ENCODE measurements at places on chromosomes 7 and 10.

DNA sequence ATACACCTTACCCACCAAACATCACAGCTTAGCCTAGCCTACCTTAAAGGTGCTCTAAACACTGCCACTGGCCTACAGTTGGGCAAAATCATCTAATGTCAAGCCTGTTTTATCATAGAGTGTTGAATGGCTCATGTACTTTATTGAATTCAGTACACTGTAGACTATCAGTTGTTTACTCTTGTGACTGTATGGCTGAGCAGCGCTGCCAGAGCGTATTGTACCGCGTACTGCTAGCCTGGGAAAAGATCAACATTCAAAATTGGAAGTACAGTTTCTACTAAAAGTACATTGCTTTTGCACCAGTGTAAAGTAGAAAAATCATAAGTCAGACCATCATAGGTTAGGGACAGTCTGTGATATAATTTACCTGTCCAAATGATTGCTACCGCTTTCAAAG, 226.8 kb downstream of the PRPF18 start:
- DNase-seq, result no peak

DNA sequence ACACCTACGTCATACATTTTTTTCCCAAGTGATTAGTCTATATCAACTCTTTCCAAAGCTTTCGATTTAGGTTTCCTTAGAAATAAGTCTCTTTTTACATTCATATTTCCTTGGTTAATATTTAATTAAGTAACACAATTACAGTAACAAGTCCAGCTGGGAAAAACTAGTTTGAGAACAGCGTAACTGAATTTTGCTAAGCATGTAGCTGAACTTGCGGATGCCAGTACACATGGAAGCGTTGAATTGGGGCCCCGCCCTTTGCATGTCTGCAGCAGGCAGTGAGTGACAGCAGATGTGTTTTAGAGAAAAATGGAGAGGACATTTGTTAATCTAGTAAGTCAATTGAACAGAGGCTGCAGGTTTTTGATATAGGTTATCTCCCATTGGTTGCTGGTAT, 72.5 kb downstream of the TAF3 start:
- DNase-seq, result no peak

GRCh38 chr7:114715907-114716306, 206.0 kb upstream of the MDFIC start:
- DNase-seq, result no peak

- DNase-seq, result no peak
These were observed 84.3 kb downstream of the PRKAG2 start for GRCh38 chr7:151792636-151793035.

GRCh38 chr10:103931603-103932002, 13.6 kb upstream of the STN1 start:
- no peak for DNase-seq

- DNase-seq, result no peak
These were observed 254.2 kb upstream of the C7orf33 start for GRCh38 chr7:148336411-148336810.

- DNase-seq, result no peak
These were observed 9.5 kb downstream of the GPR146 start for GRCh38 chr7:1053816-1054370.

DNA sequence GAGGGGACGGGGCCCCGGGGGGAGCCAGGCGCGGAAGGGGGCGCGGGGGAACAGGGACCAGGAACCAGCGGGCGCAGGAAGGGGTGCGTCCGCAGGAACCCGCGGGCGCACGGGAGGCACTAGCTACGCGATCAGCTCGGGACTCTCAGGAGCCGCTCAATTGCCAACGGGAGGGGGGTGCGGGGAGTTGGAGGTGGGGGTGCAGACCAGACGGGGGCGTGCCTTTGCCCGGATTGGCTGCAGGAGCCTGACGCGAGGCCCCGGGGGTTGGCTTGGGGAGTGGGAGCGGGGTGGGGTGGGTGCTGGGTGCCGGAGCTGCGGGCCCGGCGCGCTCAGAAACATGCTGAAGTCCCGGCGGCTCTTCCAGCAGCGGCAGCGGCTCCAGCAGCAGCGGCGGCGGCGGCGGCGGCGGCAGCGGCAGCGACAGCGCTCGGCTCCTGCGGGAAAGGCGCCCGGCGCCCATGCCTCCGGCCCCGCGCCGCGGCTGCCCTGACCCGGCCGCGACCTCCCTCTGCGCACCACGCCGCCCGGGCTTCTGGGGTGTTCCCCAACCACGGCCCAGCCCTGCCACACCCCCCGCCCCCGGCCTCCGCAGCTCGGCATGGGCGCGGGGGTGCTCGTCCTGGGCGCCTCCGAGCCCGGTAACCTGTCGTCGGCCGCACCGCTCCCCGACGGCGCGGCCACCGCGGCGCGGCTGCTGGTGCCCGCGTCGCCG, at the start of gene ADRB1:
ADRB1 (plus strand) TSS at position 335 of the 715 bp plus-strand sequence; CDS start at position 602, 267 bp downstream.
- DNase-seq, result peak; percentile 39

GRCh38 chr7:108322046-108322445, 134.2 kb downstream of the NRCAM start:
- no peak for DNase-seq

GRCh38 chr10:55024713-55025112, 223.7 kb upstream of the PCDH15 start:
- no peak for DNase-seq

- no peak for DNase-seq
These were observed 1012.4 kb upstream of the C7orf33 start for GRCh38 chr7:147578196-147578595.

DNA sequence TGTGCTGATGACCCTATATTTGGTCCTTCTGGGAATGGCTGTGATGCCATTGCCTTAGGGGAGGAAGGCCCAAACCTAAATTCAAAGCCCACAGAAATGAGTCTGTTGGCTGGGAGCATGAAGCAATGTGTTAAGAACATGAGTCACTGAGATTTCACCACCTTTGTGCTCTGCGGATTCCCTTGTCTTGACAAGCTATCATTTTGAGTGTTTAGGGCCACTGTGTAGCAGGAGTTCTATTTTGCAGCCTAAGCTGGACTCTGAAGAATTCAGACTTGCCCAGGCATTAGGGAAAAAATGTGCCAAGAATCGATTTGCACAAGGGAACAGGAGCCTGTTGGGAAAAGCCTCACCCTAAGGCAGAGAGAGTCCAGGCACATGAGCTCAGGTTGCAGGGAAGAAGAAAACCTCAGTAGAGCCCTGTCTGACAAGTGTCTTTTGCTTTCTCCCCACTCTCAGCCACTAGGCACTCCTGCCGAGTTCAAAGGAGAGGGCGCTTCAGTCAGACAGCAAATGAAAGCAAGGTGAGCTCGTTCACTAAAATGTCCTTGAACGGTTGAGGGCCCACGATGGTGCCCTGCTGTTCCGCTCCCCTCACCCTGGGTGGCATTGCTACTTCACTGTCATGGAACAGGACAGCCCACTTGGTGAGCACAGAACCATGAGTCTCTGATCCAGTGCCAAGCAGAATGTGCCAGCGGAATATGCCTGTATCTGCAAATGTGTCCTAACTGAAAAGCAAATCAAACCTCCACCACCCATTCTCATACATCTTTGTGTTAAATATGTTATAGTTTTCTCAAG, 93.6 kb downstream of the PRLHR start:
- no peak for DNase-seq

DNA sequence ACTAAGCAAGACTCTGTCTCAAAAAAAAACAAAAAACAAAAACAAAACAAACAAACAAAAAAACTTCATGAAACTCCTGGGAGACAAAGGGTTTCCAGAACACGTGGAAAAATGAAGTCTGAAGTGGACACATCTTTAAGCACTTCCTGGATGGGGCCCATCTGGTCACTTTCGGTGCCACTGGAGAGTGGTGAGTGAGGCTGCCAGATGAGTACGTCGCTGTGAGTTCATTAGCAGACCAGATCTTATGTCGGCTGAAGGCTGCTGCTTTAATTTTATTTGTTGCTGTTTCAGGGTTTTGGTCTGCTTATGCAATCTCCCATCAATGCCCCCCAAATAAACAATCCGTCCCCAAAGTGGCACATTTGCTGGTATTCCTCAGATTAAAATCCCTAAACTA, 64.4 kb downstream of the NPTX2 start:
- no peak for DNase-seq

DNA sequence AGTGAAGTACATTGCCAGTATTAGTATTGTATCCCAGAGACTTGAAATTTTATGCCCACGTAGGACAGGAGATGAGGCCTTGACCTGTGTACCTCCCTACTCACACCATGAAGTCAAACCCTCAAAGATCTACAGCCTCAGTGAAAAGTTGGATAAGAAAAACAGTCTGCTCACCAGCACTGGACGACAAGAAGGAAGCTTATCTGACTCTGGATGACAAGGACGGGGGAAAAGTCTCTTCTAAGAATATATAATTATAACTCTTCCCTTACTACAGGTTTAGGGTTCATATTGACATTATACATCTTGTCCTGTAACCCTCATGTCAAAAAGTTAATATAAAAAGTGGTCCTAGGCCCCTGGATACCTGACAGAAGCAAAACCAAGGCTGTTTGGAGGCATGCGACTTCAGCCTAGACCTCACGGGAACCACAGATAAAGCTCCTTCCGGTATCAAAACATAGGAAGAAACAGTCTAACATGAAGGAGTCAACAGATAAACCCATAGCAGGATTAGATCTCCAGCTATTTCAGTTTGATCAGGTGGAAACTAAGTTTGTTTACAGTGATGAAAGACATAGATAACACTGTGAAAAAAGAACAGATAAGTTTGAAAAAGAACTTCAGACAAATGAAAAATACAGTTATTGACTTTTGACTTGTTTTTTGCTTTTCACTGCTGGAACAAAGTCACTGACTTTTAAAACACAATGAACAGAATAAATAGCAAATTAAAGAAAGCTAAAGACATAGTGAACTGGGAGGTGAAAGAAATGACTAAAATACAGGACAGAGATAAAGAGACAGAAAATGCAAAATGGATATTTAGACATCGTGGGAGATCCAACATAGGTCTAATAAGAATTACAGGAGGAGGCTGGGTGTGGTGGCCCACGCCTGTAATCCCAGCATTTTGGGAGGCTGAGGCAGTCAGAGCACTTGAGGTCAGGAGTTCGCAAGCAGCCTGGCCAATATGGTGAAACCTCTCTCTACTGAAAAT, 145.9 kb downstream of the PHTF2 start:
- no peak for DNase-seq

- DNase-seq, result no peak
These were observed 509.5 kb downstream of the PLXNA4 start for GRCh38 chr7:132066761-132067171.

DNA sequence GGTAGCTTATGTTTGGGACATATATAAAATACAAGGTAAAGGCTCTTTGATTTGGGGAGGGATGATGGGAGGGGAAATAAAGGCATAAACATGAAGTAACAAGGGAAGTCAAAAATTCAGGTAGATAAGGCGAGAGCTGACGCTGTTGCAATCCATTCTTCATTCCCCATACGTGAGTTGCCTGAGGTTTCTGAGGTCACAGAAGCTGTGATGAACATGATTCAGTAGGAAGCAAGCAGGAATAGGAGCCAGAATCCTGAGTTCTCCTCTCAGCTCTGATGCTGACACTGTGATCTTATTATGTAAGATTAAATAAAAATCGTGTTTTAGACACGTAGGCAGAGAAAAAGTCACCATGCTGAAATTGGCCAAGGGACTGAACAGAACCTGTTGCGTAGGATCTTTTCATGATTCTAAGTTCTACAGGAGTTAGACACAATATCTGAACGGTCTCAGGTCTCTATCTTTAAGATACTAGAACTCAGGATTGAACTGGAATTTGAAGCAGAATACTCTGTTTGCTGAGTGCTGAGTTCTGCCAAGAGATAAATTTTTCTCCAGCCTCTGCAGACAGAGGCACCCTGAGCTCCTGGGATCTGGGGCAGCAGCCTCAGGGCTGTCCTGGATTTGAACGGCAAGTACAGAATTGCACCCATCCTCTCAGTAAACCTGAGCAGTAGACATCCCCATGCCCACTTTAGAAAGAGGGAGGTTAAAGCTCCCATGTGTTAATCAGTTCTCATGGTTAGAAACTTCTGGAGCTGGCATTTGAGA, 21.0 kb downstream of the KLF6 start:
- no peak for DNase-seq

GRCh38 chr7:114645451-114645850, 230.8 kb downstream of the FOXP2 start:
- no peak for DNase-seq

GRCh38 chr7:48028938-48029337, at the start of gene SUN3:
Gene SUN3, minus strand, starts transcription at chr7:48029107. Its CDS starts 169 bp downstream, at chr7:48028938.
- no peak for DNase-seq

- DNase-seq, result no peak
These were observed 238.5 kb upstream of the PITRM1 start for GRCh38 chr10:3411044-3411443.

DNA sequence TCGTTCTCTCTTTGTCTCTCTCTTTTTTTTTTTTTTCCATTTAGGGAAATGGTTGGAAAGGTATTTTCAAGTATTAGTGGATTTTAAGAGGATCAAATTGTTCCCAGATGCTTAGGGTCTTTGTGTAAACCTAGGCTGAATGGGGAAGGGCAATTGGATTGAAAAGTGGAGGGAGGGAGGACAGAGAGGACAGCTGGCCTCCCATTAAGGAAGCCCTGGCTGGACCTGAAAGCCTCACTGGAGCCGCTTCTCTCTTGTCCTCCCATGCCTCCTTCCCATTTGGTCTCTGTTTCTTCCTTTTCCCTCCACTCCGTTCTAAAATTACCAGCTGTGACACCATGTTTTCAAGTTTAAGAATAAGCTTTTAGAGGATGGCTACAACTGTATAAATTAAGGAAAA, 104.1 kb downstream of the TACC2 start:
- DNase-seq, result no peak

DNA sequence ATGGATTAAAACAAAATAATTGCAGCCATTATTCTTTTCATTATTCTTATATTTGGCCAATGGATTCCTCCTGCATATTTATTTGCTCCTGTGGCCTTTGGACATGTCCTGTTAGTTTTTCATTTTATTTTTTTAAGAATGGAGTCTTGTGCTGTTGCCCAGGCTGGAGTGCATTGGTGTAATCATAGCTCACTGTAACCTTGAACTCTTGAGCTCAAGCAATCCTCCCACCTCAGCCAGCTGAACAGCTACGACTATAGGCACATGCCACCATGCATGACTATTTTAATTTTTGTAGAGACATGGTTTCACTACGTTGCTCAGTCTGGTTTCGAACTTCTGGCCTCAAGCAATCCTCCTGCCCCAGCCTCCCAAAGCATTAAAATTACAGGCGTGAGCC, 42.7 kb upstream of the SRI start:
- no peak for DNase-seq

DNA sequence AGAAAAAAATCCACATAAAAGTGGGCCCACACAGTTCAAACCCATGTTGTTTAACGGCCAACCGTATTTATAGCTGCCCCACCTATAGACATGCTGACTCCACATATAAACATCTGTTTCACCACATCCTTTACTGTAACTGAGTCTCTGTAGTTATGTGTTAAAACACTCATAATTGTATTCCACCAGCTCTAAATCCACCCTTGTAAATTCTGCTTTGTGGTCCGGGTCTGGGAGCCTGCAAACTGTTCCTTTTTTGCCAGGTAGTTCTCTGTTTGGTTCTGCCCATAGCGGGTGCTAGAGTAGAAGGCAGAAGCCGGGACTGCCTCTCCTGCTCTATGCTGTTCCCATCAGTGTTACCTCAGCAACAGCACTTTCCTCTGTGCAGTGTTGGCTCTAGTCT, 20.2 kb upstream of the FHIP2A start:
- no peak for DNase-seq

GRCh38 chr7:7772397-7772821, 54.0 kb upstream of the RPA3 start:
- no peak for DNase-seq

GRCh38 chr7:76509931-76510877, at the start of gene UPK3B:
Gene UPK3B, plus strand, starts transcription at chr7:76510552. Its CDS starts 101 bp downstream, at chr7:76510653.
- DNase-seq, result no peak

- DNase-seq, result no peak
These were observed 298.5 kb downstream of the NEBL start for GRCh38 chr10:20598590-20598989.
